ENCODE measurements at places on chromosomes 12 and 14. TPM values are rescaled to one million over a fixed set of nuclear protein-coding genes. Genes with fewer than 3 reads are reported as not detected.

DNA sequence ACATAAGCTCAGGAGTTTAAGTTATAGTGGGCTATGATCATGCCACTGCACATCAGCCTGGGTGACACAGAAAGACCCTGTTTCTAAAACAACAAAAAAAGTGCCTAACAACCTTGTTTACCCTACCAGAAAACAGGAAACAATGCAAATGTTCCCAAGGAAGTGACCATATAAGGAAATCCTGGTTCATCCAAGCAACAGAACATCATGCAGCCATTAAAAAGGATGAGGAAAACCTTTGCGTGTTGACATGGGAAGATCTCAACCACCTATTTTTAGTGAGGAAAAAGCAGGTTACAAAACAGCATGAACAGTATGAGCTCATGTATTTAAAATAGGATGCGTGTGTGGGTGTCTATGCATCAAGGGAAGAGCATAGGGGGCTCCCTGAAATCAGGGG lies 13.7 kb downstream of the HRK start:
- no peak for DNase-seq

GRCh38 chr14:91163316-91163715 lies 49.4 kb downstream of the DGLUCY start:
- DNase-seq = no peak

- DNase-seq = no peak
Measured at GRCh38 chr14:59632381-59632780, 55.8 kb upstream of the CCDC175 start.

DNA sequence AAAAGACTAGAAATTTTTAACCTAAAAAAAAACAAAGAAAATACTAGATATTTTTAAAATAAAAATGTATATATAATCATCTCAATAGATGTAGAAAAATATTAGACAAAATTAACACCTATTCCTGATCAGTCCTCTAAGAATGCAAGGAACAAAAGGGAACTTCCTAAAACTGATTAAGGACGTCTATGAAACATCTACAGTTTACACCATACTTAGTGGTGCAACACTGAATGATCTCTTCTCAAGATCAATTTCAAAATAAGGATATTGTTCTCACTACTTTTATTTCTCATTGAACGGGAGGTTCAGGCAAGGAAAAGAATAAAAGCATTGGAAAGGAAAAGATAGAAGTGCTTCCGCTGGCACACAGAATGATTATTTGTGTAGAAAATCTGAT lies 16.0 kb downstream of the OLR1 start:
- no peak for DNase-seq

GRCh38 chr14:78162202-78162601 lies 8.0 kb upstream of the NRXN3 start:
- DNase-seq = no peak

DNA sequence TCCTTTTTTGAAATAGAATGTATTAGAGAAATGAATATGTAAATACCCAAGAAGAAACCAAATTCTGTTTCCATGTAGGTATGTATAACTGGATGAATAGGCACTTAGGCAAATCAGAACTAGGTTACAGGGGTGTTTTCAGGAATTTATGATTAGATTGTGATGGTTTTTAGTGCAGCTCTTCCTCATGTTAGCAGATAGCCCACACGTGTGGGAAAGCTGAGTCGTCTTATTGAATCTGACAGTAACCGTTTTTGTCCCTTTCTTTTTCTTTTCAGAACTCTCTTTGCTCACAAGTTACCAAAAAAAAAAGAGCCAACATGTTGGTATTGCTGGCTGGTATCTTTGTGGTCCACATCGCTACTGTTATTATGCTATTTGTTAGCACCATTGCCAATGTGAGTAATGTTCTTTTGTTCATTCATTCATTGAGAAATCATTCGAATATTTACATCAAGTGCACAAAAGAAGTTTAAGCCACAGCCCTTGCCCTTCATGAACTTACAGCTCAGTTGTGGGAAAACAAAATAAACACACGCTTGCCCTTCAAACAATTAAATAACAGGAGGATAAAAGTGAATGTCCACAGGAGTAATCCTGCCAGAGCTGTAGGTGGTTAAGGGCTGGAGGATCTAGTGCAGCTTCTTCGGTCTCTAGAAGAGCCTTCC lies 14.8 kb downstream of the EMP1 start:
- DNase-seq = no peak

DNA sequence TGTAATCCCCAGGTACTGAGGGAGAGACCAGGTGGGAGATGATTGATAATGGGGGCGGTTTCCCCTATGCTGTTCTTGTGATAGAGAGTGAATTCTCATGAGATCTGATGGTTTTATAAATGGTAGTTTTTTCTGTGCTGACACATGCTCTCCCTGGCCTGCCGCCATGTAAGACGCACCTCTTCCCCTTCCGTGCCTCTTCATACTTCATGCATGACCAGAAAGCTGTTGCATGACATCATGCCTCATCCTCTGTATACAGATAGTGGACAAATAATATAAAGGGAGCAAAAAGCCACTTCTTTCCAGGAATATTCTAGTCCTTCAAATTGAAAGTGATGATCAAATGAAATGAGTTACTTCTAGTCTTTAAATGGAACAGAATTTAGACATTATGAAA lies 47.3 kb upstream of the LRIG3 start:
- no peak for DNase-seq

DNA sequence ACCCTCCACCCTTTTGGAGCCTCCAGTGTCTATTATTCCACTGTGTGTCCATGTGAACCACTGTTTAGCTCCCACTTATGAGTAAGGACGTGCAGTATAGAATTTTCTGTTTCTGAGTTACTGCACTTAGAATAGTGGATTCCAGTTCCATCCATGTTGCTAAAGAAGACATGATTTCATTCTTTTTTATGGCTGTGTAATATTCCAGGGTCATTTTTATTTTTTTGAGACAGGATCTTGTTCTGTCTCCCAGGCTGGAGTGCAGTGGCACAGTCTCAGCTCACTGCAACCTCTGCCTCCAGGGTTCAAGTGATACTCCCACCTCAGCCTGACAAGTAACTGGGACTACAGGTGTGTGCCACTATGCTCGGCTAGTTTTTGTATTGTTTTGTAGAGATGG lies 31.6 kb downstream of the EML1 start:
- DNase-seq = no peak

DNA sequence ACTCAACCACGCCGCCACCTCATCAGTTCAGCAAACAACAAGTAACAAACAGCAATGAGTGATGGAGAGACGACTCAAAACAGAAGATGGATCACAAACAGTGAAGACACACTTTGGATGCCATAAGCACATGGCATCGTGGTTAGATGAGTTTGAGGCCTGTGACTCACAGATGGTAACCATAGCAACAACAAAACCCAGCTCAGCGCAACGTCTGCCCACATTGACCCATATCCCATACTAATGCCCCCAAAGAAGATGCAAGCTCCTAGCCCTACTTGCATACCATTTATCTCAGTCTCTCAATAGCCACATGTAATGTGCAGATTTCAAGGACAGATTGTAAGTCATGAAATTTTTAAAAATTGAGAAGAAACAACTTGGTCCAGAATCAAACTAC lies 1322.3 kb upstream of the TMEM132C start:
- no peak for DNase-seq

GRCh38 chr12:95460105-95460504 lies 13.8 kb upstream of the METAP2 start:
- DNase-seq = no peak

DNA sequence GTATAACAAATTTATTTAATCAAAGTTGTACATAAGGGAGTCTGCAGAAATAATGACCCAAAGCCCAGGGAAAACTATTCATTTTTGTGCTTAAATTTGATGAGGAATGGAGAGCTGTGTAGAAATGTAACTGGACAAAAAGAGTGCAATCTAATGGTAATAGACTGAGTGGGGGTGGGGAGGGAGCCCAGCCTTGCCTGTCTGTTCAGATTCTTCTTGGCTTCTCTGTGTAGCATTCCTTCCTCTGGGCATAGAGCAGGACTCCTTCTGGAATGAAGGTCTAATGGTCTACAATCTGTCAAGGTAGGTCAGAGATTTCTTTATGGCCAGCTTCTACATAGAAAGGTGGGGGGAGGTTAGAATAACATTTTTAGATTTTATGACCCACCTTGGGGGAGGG lies 126.1 kb downstream of the SYT10 start:
- DNase-seq = no peak

DNA sequence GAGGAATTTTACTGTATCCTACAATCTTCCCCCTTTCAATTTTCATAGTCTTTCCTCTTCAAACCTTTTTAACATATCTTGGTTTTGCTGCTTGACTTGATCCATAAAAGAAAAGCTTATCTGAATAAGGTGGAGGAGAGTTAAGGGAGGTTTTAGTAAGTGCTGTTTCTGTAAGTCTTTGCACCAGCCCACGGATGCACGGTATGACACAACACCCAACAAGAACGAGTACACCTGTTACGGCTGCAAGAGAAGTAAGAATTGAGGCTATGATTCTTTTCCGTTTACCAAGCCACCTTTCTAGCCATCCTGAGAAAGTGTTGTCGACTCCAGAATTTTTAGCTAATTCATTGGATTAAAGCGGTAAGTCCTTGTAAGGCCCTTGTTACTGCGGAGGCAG lies 26.1 kb upstream of the CPNE8 start:
- no peak for DNase-seq

- DNase-seq = no peak
Measured at GRCh38 chr12:68853396-68854077, 45.6 kb downstream of the MDM2 start.

DNA sequence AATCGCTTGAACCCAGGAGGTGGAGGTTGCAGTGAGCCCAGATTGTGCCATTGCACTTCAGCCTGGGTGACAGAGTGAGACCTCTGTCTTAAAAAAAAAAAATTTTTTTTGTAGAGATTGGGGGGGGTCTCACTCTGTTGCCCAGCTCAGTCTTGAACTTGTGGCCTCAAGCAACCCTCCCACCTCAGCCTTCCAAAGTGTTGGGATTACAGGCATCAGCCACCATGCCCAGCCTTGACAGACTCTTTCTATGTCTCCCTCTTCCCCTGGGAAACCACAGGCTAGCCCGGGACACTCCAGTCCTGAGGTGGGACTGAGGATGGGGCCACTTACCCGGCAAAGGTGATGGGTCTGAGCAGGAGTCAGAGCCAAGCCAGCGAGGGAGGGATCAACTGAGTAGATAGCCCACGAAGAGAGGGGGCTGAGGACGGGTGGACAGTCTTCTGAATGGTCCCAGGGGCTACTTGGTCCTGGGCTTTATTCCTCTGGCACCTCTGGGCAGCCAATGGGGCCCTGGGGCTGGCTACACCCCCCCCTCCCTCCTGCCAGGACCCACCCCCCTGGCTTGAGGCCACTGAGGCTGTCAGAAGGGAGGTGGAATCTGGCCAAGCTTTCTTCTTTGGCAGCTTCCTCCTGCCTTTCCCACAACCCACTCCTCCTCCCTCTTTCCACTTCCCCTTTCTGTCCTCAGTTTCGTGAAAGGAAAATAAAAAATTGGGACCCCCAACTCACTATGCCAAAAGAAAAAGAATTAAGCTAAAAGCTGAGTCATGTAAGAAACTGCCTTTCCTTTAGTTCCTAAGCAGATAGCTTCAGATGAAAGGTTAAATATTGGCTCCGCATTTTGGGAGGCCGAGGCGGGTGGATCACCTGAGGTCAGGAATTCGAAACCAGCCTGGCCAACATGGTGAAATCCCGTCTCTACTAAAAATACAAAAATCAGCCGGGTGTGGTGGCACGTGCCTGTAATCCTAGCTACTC lies at the start of gene SDS:
Gene SDS (minus strand): TSS at position 453 of the 981 bp plus-strand sequence. CDS start 4,179 bp downstream, outside the sequence.
- no peak for DNase-seq

- peak; percentile 83 for DNase-seq
Measured at GRCh38 chr12:52865090-52865944, 16.5 kb upstream of the KRT78 start.

- DNase-seq = no peak
Measured at GRCh38 chr14:61444215-61444768, 122.9 kb downstream of the PRKCH start.

- no peak for DNase-seq
Measured at GRCh38 chr12:17108877-17109541, 503.0 kb upstream of the LMO3 start.

GRCh38 chr12:1466481-1467154 lies 127.8 kb downstream of the FBXL14 start:
- no peak for DNase-seq

DNA sequence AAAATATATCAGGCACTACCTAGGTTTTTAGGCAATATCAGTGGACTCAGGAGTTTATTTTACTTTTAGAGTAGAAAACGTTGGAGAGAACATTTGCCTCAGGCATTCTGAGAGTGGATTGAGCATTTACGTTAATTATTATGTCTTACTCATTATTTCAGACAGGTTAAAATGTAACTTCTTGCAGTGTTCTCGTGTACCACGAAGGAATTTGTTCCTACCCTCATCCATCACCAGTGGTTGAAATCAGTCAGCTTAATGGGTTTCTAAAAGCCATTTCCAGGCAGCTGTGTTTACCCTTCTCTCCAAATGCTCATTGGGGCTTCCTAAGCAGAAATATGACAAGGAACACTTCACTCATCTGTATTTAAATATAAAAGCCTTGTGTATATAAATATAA lies 9.1 kb upstream of the LDHB start:
- no peak for DNase-seq

- DNase-seq = peak; percentile 90
Measured at GRCh38 chr12:52884526-52885293, 20.2 kb downstream of the KRT8 start.

DNA sequence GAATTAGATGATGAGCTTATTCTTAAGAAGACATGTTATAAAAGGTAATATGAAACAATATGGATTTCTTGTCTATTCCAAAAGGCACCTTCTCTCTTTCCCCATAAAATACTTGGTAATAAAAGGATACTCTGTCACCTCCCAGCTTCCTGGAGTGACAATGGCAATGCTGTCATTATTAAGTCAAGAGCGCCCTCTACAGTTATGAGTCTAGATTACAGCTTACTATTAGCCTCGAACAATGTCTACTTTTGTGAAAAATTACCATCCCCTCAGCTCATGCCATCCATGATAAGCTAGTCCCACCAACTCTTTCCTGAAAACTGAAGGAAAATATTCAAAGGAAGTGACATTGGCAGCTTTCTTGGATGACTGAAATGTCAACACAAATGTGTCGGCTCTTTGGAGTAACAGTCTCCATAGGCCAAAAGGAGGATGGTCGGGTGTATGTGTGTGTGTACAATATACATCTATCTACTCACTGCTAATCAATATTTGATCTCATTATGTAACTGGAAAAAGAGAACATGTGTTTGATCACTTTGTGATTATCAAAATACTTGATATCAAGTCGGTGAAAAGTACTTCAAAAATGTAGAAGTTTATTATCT lies 48.7 kb upstream of the CDKN3 start:
- DNase-seq = no peak

- DNase-seq = no peak
Measured at GRCh38 chr12:49198431-49199155, 9.7 kb upstream of the TUBA1A start.

GRCh38 chr14:61300754-61301153 lies 19.6 kb upstream of the TMEM30B start:
- DNase-seq = no peak

Gene STRAP
- 68.3 TPM for total RNA-seq

Gene GPN3
- 25.5 TPM for total RNA-seq

Gene SYNDIG1L
- 2.9 TPM for total RNA-seq

Gene DBX2
- not detected for total RNA-seq

Gene IL31
- total RNA-seq = not detected

Gene KRT85
- not detected for total RNA-seq

Gene CCDC38
- not detected for total RNA-seq

Gene PARPBP
- total RNA-seq = 2.1 TPM

All from upper lobe of right lung (tissue), 1 donor.